Activated CD4-positive, alpha-beta T cell treated with anti-CD3 and anti-CD28 coated beads, Interleukin-2, Interleukin-6, amounts not matched to agents 100 ng/mL and 50 ng/mL, durations not matched to agents 16 hours and 8 hours (primary cell): ENCODE measurements at places on chromosomes 1 and 21.

GRCh38 chr1:952603-953002, 6.5 kb downstream of the NOC2L start:
- no peak for DNase-seq

DNA sequence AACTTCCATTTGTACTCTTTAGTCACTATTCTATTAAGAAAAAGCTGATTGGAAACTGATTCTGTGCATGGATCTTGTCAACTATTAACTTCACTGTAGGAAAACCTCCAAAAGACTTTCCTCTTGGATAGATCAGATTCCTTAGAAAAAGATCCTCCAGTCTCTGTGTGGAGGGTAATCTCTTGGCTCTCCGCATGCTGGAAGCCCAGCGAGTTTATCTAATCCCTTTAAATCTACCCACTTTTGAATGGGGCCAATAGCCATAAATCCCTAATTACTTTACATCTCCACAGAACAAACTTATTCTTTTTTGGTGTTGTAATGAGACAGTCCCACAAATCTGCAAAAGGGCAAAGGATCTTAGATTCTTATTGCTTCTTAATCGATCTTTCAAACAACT, 1206.4 kb upstream of the ADGRL4 start:
- DNase-seq = no peak

DNA sequence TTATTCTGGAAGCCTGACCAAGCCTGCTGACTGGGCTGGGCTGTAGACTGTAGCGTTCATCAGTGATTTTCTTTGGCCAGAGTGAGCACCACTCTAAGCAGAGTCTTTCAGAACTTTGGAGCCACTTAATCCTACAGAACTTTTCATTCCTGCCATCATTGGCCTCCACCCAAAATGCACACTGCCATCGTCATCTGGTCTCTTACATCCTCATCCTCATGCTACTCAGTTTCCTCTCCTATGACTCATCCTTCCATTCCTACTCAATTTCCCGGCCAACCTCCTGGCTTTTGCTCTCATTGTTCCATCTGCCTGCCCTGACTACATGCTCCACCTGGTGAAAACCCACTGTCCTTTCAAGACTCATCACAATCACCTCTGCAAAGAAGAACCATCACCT, 233.8 kb upstream of the USP25 start:
- DNase-seq = no peak

DNA sequence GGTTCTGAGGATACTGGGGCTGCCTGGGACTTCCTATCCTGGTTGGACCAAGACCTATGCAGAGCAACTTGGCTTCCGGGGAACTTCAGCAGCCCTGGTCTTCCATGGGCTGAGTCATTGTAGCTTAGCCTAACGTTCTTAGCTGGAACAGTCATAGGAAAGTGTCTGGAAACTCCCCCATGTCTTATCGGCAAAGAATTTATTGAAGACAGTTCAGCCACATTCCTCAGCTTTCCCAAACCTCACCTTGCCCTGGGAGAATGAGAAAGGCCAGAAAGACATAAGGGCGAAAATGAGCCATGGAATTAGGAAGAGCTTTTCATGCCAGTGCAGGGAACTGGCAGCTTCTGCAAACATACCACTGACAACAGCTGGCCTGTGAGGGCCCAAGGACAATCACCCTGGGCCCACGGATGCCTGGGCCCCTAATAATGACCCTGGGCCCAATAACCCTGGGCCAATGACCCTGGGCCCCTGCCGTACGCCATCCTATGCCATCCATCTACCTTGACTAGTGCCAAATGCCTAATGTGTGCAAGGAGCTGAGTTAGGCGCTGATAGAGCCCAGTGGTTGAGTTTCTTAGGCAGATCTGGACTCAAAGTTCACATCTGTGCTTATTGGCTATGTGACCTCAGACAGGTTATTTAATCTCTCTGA, 114.4 kb upstream of the GADD45A start:
- no peak for DNase-seq

- no peak for DNase-seq
These were observed 14.2 kb upstream of the AMIGO1 start for GRCh38 chr1:109523706-109524105.

GRCh38 chr1:7845761-7846160, 7.1 kb downstream of the UTS2 start:
- DNase-seq = no peak

DNA sequence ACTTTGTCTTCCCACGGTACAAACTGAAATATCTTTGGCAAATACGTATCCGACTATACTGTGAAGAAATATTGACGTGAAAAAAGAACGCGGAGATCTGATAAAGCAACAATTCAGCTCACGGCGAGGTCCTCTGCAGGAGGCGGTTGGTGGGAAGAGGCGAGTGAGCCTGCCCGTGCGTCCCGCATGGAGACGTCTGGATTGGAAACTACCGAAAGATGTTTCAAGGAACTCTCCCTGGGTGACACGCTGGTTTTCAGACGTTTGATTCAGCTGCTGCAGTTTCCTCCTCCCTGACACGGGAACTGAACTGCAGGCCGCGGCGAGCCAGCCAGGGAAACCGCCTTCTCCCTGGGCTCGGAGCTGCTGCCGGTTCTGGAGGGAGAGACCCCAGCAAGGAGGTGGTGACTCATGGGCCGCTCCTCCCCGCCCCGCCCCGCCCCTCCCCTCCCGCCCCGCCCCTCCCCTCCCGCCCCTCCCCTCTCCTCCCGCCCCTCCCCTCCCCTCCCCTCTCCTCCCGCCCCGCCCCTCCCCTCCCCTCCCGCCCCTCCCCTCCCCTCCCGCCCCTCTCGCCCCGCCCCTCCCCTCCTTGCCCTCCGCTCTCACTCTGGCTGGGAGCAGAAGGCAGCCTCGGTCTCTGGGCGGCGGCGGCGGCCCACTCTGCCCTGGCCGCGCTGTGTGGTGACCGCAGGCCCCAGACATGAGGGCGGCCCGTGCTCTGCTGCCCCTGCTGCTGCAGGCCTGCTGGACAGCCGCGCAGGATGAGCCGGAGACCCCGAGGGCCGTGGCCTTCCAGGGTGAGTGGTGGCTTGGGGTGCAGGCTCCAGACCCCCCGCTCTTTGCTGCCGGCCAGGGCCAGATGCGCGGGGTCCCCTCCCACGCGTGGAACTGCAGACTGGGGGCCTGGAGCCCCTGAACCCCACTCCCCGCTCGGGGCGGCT, at the start of gene COL6A1:
COL6A1 (plus strand) TSS at position 620 of the 941 bp plus-strand sequence; CDS start at position 701, 81 bp downstream.
- DNase-seq = peak; percentile 42

GRCh38 chr1:42531043-42531442, 68.0 kb downstream of the CCDC30 start:
- no peak for DNase-seq

GRCh38 chr1:56509713-56510641, 69.4 kb downstream of the PLPP3 start:
- no peak for DNase-seq

DNA sequence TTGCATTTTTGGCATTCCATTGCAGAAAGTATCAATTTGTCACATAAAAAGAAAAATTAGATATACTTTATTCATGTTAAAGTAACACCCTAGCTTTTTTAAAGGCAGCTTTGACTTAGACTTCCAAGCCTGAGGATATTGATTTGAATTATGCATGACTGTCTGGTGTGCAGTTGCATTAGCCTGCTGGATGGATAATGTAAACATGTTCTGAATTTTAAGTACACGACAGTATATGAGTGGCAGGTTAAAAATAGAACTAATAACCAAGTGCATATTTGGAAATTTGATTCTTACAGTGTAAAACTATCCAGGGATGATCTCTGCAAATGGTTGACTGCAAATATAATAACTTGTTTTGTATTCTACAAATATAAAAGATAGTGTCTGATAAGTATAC, 124.0 kb downstream of the SYT14 start:
- no peak for DNase-seq

DNA sequence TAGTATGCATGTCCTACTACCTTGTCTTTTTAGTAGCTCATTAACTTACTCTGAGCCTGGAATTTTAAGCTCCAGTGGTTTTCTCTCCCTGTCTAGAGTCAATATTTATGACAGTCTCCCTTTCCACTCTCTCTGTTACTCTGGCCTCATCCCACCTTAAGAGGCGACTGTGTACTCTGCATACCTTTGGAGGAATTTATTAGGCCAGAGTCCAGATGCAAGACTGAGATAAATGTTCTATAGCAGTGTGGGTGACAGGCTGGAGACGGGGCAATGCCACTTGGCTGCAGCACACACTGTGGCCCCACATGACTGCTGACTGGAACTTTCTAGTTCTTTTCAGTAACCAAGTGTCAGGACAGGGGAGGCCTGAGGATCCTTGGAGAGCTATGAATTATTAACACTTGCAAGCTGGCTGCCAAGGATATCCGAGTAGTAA, 4.1 kb upstream of the PDZK1 start:
- DNase-seq = no peak

DNA sequence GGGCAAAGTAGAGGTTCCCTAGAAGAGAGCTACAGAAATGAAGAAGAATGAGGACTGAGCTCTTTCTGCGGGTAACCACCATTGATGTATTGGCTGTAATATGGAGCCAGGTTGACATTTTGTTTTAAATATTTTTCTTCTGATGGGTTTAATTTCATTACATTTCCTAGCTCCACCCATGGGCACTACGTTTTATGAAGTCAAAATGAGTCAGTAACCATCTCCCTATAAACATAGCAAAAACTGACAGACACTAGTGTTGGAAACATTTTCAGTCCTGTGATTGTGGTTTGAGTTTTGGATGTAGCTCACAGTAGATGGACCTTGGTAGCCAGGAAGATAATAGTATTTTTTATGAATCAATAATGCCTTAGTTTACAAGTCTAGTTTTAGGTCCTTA, 470.4 kb upstream of the B3GALT2 start:
- no peak for DNase-seq

GRCh38 chr1:113684153-113684541, 75.1 kb downstream of the PHTF1 start:
- no peak for DNase-seq

- no peak for DNase-seq
These were observed 35.5 kb downstream of the KCNQ4 start for GRCh38 chr1:40819101-40819500.

DNA sequence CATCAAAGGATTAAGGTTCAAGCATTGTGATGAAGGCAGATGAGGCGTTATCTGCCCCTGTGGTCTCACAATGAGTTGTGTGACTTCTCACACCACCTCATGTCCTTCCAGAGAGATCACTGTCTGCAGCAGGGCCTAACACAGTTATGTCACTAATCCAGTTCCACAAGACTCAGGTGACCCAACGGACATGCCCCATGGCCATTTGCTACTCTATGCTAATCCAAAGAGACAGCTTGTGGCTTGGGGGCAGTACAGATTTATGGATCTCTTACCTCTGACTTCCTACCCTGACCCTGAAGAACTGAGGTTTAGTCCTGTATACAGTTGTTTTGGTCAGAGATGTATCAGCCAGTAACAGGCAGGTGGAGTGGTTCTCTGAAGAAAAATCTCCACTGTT, 147.1 kb downstream of the GLUL start:
- DNase-seq = no peak

- no peak for DNase-seq
These were observed 7.2 kb upstream of the TNFSF18 start for GRCh38 chr1:173057984-173058383.

- no peak for DNase-seq
These were observed 8.6 kb downstream of the ZZZ3 start for GRCh38 chr1:77673716-77674355.

DNA sequence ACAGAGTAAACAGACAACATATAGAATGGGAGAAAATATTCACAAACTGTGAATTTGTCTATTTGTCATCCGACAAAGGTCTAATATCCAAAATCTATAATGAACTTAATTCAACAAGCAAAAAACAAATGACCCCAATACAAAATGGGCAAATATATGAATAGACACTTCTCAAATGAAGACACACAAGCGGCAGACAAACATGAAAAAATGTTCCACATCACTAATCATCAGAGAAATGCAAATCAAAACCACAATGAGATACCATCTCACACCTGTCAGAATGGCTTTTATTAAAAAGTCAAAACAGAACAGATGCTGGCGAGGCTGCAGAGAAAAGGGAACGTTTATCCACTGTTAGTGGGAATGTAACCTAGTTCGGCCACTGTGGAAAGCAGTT, 72.7 kb downstream of the SMYD3 start:
- DNase-seq = no peak

- no peak for DNase-seq
These were observed 24.4 kb downstream of the DLGAP3 start for GRCh38 chr1:34905098-34905459.

- no peak for DNase-seq
These were observed 85.9 kb downstream of the PSMG1 start for GRCh38 chr21:39097335-39097861.
